Endothelial cell of umbilical vein (primary cell): ENCODE measurements at places on chromosomes 13 and 19. TPM values are rescaled to one million over a fixed set of nuclear protein-coding genes. Genes with fewer than 3 reads are reported as not detected.

Gene LGI4
- not detected in 2 replicates for total RNA-seq

Gene APOC1
- total RNA-seq, result 5.0 and 11.4 TPM in 2 replicates

Gene ZNF135
- total RNA-seq, result 0.14 and 1.2 TPM in 2 replicates

Gene CABP5
- not detected in 2 replicates for total RNA-seq

Gene SRRM5
- 0.27 and 0.32 TPM in 2 replicates for total RNA-seq

Gene AMH
- total RNA-seq, result 7.5 and 9.6 TPM in 2 replicates

Gene DAND5
- total RNA-seq, result 0.20 and 0.28 TPM in 2 replicates

Gene U2AF2
- 246 and 259 TPM in 2 replicates for total RNA-seq

Gene CACNG7
- 0.78 and 1.3 TPM in 2 replicates for total RNA-seq

Gene ZNF667
- total RNA-seq, result 1.3 and 1.6 TPM in 2 replicates

Gene PSG1
- not detected in 2 replicates for total RNA-seq
